CD4-positive, alpha-beta T cell treated with Interleukin-4 for 4 hours (primary cell): ENCODE measurements at places on chromosomes 7 and 10.

DNA sequence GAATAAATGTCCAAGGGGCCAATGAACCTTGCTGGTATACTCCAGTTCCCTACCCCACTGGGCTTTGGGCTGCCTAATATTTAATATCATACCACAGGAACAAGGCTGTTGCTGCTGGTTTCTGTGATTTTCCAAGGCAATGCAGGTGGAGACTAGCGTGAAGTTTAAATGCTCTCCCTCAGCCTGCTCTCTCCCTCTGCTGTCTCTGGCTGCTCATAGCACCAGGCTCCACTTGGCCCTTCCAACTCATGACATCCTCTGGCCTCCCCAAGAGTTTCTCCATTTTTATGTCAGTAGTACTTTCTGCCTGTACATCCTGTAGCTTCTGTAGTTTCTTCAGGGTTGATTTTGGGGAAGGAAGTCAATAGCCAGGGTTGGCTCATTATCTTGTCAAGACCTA lies 103.5 kb downstream of the LHFPL3 start:
- no peak for DNase-seq

- DNase-seq: no peak
These were observed 55.9 kb downstream of the MINPP1 start for GRCh38 chr10:87560495-87561129.

DNA sequence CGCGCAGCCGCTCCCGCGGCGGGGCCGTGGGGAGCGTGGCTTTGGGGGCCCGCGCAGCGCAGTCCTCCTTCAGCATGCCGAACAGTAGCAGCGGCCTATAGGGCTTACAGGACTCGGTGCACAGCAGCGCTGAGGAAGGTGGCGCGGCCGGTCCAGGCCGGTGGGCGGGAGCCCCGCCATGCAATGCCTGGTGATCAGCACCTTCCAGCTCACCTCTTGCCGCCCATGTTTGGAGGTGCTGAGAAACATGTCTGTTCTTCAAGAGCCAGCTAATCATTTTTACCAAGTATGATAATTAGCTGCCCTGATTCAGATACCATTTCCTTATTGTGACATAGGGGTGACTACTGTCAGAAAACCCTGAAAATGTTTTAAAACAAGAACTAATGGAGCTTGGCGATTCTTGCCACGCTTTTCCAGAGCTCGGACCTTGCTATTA lies 33.5 kb upstream of the SFTPD start:
- DNase-seq: no peak

DNA sequence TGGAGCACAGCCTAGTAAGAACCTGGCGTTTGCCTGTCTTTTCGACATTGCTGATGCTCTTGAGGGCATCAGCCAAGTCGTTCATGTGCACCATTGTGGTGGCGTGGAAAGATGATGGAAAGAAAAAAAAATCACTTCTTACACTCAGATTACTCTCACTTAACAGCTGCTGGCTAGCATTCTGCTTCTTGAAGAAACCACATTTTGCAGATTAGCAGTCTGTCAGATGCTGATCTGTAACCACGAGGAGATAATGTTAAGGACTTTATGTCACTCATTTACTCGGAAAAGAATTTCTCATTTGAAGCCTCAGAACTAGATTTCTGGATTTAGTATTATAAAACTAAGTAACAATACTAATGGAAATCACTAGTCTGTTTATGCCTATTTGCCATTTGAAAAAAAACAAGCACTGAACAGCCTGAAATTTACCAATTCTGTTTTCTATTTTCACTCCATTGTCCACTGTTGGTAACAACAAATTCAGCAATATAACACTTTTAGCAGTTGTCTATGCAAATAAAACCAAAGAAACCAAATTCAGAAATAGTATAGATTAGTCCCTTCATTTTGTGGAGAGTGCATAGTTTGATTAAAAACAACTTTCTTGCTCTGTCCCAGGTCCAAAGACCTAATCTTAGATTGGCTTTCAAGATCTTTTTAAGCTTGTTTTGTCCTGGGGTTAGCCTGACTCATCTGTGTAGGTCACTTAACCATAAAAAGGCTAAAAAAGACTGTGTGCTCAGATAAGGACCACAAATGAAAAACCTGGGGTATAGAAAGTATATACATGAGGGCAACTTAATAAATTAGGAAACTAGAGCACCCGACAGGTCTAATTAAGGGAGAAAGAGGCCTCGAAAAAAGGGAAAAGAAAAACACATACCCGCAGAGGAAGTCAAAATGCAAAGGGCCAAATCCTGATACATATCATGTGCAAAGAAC lies 67.5 kb downstream of the NT5C2 start:
- no peak for DNase-seq

DNA sequence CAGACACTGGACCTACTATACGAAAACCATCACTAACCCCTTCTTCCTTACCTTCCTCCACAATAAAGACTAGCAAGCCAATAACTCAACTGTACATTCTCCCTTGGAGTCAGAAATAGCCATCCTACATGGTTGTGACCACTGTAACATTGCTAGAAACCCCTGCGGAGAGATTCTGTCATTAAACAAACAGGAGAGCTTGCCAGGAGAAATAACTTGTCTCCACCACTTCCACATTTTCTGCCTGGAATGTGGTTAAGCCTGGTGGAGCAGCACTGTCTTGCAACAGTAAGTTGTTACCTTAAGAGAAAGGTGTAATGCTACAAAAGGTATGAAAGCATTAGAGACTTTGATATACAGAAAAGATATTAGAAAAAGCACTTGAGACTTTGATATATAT lies 45.8 kb downstream of the THSD7A start:
- no peak for DNase-seq

DNA sequence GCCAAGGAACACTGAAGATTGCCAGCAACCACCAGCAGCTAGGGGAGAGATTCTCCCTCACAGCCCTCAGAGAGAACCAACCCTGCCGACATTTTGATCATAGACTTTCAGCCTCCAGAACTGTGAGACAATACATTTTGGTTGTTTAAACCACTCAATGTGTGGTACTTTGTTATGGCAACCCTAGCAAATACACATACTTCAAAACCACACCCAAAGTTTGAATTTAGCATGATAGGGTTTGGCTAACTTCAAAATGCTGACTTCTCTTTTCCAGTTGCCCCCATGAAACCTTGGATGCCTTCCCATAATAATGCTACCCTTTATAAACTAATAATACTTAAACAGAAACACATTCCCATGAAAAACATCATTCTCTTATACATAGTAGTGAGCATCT lies 149.8 kb downstream of the DGKI start:
- DNase-seq: no peak

DNA sequence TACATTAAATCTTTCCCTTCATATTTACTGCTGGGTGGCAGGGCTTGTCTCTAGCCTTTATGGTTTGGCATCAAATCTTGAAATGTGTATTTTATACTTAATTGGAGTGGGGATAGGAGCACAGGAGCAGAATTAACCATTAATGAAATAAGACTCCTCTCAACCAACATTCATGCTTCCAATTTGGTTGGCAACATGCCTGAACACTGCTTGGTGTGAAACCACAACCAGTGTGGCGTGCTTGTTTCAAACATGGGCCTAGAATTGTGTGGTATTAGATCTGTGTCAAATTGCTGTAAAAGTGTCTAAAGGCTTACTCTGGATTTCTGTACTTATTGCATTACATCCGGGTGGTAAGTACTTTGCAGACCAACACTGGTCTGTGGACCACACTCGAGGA lies 25.1 kb upstream of the VPS41 start:
- DNase-seq: no peak

GRCh38 chr7:19284596-19285300 lies 139.5 kb upstream of the FERD3L start:
- no peak for DNase-seq

DNA sequence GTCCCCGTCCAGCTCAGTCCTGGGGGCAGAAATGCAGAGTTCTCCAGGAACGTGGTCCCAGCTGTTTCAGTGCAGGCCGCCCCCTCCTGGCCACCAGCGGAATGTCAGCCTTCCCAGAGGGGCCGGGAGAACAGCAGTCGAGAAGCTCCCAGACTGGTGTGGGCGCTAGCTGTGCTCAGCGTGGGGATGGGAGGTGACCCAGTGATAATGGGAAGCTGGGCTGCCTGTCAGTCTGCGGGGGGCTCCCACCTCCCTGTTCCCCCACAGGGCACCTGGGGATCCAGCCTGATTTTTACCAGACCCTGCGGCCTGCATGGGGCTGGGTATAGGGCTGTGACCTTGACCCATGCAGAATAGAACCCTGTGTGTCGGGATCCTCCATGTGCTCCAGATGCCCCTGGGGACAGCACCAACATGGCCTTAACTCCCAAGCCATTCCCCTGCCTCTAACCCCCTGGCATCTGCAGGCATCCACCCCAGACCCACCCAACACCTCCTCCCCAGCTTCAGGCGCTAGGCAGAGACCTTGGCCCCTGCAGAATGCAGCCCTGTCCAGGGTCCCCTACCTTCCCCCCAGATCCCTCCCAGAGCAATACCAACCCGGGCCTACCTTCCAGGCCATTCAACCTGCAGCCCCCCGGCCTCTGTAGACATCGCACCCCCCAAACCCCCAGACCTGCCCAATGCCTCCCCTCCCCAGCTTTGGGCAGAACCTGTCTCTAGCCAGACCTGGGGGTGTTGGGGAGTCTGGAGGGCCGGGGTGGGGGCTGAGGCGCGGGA lies 880 bp upstream of the ELN start:
- DNase-seq: peak; percentile 48

- DNase-seq: no peak
These were observed 151.4 kb upstream of the PRPS1L1 start for GRCh38 chr7:18179093-18179492.

DNA sequence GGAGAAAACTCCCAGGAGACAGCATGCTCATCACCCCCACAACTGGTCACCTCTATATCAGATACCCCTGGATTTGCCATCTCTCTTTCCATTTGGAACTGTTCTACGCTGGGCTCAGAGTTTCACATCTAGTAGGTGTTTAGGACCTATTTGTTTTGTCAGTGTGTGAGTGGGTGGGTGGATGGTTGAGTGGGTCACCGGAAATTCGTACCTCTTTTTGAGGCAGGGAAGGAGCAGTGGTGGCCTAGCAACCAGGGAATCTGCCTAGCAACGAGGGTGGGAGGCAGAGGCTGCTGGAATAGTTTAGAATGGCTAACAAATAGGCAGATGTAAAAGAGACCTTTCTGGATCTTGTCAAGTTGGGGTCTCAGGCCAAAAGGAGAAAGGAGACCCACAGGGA lies 23.2 kb upstream of the SLF2 start:
- no peak for DNase-seq

- DNase-seq: no peak
These were observed 68.9 kb downstream of the ZNF467 start for GRCh38 chr7:149704507-149704906.

DNA sequence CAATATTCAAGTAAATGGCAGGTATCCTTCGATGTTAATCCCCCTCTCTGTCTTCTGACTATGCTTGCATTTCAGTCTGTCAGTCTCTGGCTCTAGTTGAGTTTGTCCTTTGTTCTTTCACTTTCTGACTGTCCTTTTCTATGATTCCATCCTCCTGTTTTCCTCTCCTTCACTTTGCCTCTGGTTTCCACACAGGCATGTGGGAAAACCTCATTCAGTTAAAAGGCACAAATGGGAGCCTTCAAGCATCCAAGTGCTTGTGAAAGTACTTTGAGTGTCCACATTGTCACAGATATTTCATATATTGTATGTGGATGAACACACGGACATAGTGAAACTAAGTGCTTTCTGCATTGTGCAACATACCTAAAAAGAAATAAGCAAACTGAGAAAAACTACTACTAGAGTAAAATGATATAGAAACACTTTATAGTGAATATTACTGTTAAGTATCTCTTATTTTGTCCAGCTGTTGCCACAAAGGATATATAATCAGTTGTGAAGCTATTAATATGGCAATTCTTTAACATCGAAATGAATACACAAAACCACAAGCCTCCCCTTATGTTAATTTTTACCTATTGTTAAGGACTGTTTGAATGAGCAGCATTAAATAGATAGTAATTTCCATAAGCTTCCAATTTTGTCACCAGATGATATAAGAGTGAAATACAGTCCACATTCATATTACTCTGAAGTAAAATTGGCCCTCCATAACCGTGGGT lies 71.7 kb downstream of the NRBF2 start:
- DNase-seq: no peak

DNA sequence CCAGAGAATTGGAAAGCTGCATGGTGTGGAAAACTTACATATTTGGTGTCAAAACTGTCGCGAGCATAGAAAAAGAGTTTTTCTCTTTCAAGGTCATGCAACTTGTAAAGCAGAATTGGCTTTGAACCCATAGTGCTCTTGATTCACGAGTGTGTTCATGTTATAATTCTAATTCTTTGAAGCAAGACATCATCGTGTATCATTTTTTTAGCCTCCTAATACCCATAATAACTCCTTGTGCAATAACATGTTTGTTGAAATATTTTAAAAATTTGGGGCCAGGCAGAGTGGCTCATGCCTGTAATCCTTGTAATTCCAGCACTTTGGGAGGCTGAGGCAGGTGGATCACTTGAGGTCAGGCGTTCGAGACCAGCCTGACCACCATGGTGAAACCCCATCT lies 4.2 kb downstream of the CCL24 start:
- DNase-seq: no peak

- DNase-seq: no peak
These were observed 103.8 kb downstream of the PDGFA start for GRCh38 chr7:415646-416525.

DNA sequence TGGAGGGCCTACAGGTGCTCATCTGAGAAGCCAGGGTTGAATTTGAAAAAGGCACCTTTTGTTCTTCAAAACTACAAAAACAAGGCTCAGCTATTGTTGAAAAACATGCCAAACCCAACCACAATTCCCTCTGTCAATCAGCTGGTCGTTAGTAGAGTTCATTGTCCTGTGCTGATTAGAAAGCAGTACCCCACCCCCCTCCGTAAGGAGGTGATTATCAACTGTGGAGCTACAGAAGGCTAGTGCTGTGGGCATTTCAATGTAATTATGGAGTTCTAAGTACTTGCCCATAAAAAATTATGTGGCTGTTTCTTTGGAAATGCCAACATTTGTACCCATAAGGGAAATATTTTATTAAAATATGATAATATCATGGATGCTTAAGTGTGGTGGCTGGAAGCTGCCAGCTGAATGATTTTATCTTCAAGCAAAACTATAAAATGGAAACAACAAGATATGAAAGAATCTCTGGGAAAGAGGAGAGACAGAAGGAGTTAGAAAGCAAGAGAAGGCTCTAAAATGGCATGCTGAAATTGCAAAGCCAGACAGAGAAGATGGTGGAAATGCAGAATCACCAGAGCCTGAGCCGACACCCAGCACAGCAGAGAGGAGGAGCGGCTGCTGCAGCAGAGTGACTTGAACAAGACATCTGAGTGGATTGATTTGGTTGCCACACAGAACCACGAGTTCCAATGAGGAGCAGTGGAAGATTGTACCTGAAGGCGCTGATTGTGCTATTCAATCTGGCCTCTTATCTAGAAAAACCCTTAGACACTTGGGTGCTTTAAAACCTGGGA lies 179.5 kb upstream of the LRGUK start:
- DNase-seq: no peak

DNA sequence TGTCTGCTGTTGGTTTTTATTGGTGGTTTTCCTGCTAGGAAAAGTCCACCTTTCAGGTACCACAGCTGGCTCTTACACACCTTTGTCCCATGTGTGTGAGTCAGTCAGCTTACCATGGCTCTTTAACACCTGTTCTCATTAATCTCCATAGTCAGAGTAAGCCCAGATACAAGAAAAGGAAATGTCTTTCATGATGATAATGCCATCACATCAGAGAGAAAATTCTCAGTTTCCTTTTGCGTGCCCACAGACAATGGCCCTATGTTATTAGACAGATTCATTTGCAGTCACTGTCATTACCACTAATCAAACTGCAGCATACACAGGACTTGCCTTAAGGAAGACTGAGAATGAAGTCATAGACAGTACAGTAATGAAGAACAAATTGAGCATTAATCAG lies 1583.6 kb upstream of the LRRTM3 start:
- DNase-seq: no peak

- no peak for DNase-seq
These were observed 293.5 kb upstream of the IMMP2L start for GRCh38 chr7:111855842-111856227.

GRCh38 chr10:77507291-77507880 lies 130.2 kb downstream of the KCNMA1 start:
- no peak for DNase-seq
